RCC 7860 (cell line): ENCODE measurements at places on chromosomes 4 and X.

GRCh38 chrX:115233497-115234455 lies at the start of gene LRCH2:
TSS of gene LRCH2 (minus strand) at chrX:115234096. CDS start at chrX:115234041, 55 bp downstream.
- DNase-seq, result no peak

GRCh38 chrX:39850630-39851152 lies 247.1 kb downstream of the BCOR start:
- no peak for DNase-seq

- peak; percentile 77 for DNase-seq
Observed at GRCh38 chrX:68429216-68429615, 4.1 kb downstream of the OPHN1 start.

- no peak for DNase-seq
Observed at GRCh38 chr4:11585506-11585905, 156.8 kb upstream of the HS3ST1 start.

DNA sequence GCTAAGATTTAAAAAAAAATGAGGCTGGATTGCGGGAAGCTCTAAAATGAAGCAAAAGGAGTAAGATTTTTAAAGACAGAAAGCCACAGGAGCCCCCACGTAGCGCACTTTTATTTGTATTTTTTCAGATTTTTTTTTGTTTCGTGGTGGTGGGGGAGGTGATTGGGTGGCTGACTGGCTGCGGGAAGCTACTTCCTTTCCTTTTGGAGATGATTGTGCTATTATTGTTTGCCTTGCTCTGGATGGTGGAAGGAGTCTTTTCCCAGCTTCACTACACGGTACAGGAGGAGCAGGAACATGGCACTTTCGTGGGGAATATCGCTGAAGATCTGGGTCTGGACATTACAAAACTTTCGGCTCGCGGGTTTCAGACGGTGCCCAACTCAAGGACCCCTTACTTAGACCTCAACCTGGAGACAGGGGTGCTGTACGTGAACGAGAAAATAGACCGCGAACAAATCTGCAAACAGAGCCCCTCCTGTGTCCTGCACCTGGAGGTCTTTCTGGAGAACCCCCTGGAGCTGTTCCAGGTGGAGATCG lies 908 bp downstream of the PCDH10 start:
- no peak for DNase-seq

DNA sequence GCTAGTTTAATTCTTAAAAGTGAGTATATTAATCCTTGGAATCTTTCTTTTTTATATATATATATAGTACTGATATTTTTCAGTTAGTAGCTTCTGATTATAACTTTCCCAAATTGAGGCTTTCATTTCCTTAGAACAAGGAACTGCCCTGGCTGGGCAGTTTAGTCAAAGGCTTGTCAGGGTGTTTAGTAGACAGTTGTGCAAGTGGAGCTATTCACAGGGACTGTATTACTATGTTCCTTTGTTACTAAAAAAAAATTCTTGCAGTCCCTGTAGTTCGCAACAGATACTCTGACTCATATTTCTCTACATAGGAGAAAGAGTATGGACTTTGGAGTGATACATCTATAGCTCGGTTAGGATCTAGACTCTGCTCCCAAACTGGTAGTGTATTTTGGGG lies 20.8 kb downstream of the USO1 start:
- no peak for DNase-seq

DNA sequence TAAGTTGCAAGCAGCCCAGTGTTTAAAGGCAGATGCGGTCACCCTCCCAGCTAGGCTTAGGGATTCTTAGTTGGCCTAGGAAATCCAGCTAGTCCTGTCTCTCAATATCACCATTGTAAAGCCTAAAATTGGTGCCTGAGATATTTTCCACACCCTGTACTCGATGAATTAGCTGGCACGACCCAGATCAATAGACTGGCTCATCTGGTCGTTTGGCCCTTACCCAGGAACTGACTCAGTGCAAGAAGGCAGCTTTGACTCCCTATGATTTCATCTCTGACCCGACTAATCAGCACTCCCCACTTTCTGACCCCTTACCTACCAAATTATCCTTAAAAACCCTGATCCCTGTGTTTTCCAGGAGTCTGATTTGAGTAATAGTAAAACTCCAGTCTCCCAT lies 384.9 kb upstream of the SLC7A11 start:
- DNase-seq, result no peak

DNA sequence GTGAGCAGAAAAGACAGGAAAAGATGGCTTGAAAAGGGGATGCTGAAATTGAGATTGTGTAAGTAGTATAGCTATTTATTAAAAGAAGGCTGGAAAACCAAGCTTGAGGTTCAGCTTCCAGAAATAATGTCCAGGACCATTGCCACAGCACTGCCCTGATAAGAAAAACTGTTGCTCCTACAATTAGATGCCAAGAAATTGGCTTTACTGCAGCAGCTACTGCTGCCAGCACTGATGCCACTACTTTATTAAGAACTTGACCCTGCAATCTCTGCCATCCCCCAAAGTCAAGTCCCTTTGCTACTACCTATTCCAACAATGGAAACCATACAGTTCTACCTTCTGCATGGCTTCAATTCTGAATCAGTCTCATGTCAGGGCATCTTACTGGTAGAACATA lies 130.0 kb upstream of the VAMP7 start:
- DNase-seq, result no peak

- no peak for DNase-seq
Observed at GRCh38 chr4:159284113-159284512, 181.2 kb downstream of the RAPGEF2 start.

DNA sequence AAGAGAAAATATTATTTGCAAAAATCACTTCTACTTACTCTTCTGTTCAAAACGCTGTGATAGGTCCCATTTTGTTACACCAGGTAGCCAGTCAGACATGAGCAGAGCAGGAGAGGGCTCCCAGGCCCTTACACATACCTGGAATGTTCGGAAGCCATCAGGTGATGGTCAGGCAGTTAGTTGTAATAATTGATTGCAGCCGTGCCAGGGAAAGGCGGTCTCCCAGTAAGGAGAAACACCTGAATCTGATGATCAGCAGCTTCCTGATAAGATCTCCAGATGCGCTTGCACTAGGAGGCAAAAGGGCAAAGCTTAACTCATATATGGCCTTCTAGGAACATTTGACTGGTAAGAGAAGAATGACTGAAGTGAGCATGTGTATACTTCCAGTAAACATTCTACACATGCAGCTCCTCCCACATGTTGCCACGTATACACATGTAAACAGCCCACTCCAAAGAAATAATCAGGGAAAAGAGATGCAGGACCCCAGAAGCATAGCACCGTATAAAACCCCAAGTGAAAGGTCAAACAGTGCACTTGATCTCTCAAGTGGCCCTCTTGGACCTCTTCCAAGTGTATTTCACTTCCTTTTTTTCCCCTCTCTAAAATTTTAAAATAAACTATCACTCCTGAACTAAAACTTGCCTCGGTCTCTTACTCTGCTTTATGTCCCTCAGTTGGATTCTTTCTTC lies 1338.0 kb downstream of the FSTL5 start:
- DNase-seq, result no peak

DNA sequence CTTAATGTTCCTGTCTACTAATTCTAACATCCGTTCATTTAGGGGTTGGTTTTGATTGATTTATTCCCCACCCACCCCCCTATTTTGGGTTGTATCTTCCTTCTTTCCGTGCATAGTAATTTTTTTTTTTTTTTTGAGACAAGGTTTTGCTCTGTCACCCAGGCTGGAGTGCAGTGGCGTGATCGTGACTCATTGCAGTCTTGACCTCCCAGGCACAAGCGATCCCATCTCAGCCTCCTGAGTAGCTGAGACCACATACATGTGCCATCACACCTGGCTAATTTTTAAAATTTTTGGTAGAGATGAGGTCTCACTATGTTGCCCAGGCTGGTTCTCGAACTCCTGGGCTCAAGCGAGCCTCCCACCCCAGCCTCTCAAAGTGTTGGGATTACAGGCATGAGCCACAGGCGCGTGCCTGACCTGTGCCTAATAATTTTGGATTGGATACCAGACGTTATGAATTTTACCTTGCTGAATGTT lies 79.9 kb downstream of the ZFX start:
- DNase-seq, result peak; percentile 5

DNA sequence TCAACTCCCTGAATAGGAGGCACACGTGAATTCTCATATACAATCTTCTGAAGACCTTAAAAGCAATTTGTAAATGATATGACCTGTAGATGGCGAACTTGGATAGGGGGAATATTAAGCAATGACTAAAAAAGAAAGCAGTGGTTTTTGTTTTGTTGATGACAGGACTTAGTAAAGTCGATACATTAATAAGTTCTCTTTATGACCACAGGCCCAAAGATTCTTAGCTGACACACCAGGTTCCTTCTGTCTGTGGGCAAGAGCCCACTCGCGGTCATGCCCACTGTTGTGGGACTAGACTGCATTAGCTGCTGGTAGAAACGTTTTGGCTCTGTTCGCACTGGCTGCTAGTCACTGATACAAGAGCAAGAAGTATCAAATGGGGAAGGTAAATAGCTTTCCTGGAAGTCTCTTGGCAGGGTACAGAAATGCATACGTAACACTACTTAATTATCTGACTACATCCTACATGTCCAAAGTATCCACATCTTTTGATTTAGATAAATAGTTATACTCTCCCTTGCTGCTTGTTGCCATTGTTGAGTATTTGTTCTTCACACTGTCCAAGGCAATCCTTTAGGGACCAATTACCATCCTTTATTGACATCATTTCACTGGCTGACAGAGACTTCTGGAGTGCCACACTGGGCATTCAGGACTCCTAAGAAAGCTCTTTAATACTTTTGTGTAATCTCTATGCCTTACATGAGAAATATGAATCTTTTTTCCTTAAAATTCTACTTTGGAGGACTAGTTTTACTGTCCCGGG lies 31.0 kb downstream of the ALPK1 start:
- DNase-seq, result peak; percentile 21

GRCh38 chr4:23149815-23150214 lies 457.1 kb downstream of the GBA3 start:
- DNase-seq, result no peak

DNA sequence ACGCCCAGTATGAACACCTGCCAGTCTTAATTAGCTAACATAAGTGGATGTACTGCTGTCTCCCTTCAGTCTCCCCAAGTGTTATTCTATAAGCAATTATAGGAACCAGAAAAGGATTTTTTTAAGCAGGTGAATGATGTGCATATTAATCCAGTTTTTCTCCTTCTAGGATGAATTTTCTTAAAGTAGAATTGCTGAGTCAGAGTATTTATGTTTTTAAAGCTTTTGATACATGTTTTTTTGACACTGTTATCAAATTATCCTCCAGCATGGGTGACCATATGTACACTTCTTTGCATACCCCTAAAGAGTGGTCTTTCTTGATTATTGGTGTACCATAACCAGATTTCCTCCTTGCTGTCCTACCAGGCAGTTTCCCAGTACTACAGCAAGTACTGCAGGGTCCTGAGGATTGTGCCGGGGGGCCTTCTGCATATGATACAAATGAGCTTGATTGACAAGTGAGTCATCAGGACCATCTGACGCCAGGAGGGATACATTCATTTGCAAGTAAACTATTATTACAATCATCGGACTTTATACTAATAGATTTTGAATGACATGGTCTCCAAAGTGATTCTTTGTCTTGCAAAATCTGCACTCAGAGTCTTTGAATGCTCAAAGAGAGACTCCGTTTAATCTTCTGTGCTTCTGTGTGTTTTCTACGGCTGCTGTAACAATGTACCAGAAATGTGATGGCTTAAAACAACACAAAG lies 10.7 kb upstream of the PCYT1B start:
- no peak for DNase-seq

GRCh38 chr4:153427363-153428071 lies 38.6 kb upstream of the TMEM131L start:
- DNase-seq, result no peak

DNA sequence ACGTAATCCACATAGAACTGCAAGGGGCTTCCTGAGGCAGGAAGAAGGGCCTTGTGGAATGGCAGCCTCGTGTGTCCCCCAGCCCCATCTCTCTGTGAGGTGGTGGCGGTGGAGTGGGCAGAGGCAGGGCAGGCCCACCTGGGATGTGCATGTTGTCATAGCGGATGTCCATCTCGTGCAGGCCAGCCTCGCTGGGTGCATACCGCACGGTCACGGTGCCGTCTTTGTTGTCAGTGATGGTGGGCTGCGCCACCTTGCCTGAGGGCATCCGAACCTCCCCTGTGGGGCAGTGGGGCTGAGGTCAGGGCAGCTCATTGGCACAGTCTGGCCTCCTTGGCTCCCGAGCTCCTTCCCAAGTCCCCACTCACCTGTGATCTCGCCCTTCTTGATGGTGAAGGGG lies 20.4 kb downstream of the FLNA start:
- no peak for DNase-seq

GRCh38 chrX:97842468-97843199 lies 958.9 kb downstream of the RPA4 start:
- no peak for DNase-seq

DNA sequence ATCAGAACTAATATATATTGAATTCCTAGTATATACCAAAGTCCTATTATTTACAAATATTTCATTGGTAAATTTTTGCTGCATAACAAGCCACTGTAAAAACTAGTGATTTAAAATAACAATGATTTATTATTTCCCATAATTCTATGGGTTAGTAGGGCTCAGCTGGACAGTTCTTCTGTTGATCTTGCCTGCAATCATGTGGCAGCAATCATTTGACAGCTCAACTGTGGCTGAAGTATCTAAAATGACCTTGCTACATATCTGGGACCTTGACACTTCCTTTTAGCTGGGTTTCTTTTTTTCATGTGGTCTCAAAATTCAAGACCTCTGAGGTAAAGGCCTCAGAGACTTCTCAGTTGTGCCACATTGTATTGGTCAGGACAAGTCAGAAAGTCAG lies 598.5 kb upstream of the PITX2 start:
- DNase-seq, result no peak

GRCh38 chr4:89111833-89112563 lies 665 bp downstream of the TIGD2 start:
- peak; percentile 34 for DNase-seq

DNA sequence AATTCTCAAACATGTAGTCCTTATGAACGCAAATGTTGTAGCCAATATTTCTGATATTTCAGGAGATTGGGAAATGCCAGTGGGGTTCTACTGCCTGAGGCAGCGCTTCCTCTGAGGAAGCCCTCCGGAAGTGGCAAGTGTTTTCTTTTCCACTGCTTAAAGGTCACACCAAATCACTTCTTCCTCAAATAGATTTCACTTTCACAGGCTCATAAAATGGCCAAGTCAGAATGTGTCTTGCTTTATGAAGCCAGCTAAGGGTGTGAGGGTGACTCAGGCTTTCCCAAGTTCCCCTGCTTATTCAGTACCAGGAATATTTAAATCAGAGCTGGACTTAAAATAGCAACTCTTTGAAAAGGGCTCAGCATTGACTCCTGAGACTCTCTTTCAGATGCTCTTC lies 514.2 kb upstream of the DIPK2B start:
- peak; percentile 47 for DNase-seq

- no peak for DNase-seq
Observed at GRCh38 chr4:159126716-159127115, 23.8 kb downstream of the RAPGEF2 start.
